GM23248 (cell line): ENCODE measurements at places on chromosomes 5 and 9. TPM values are rescaled to one million over a fixed set of nuclear protein-coding genes. Genes with fewer than 3 reads are reported as not detected.

GRCh38 chr5:623531-623930 is 11.4 kb downstream of the CEP72 start:
- DNase-seq = no peak

GRCh38 chr5:142399891-142400290 is 75.1 kb upstream of the SPRY4 start:
- DNase-seq = peak; percentile 23

GRCh38 chr9:117265253-117265652 is 149.6 kb downstream of the ASTN2 start:
- no peak for DNase-seq

DNA sequence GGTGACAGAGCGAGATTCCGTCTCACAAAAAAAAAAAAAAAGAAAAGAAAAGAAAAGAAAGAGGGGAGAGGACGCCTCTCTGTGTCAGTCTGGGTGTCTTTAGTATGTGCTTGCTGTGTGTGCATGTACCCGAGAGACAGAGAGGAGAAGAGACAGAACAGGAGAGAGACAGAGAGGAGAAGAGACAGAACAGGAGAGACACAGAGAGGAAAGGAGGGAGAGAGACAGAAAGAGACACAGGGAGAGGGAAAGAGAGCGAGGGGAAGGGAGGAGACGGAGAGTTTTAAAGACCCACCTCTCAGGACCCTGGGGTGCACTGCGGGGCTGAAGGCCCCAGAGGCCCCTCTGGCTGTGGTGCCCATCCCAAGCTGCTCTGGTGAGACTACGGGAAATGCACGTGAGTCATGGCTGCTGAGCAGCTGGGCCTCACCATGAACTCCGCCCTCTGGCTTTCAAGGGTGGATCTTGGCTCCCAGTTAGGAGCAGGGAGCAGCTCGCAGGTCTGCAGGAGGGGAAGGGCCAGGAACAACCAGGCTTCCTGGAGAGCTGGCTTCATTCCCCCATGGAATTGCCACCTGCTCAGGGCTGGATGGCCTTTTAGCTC is 7.9 kb downstream of the SLC6A3 start:
- DNase-seq = peak; percentile 61

FAM200C gene
- 3.6 and 3.9 TPM in 2 replicates for polyA plus RNA-seq

NTNG2 gene
- 0.11 and 0.13 TPM in 2 replicates for polyA plus RNA-seq

IL9 gene
- not detected in 2 replicates for polyA plus RNA-seq

LURAP1L gene
- polyA plus RNA-seq = 25.5 and 26.8 TPM in 2 replicates

GRCh38 chr5:65461490-65461889 is 20.2 kb downstream of the ADAMTS6 start:
- DNase-seq = no peak

GRCh38 chr9:20319641-20320337 is 302.5 kb downstream of the MLLT3 start:
- DNase-seq = peak; percentile 78

F2RL1 gene
- 1.6 and 3.3 TPM in 2 replicates for polyA plus RNA-seq

DNA sequence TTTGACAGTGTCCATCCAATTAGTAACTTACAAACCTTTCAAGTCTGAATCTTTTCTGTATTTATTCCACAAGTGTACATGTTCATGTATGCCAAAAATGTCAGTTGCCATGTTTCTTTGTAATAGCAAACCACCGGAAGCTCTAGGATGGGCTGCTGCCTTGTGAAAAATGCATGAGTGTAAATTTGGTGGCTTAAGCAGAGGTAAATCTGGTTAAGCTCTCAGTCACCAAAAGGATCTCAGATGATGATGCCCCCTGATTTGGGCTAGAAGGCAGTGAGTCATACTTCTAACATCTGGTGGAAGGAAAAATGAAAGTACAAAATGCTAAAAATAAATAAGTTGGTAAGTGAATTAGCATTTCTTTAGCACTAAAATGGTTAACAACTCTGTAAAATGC is 567.5 kb downstream of the ELAVL2 start:
- DNase-seq = no peak

TNFSF8 gene
- polyA plus RNA-seq = not detected in 2 replicates

DNA sequence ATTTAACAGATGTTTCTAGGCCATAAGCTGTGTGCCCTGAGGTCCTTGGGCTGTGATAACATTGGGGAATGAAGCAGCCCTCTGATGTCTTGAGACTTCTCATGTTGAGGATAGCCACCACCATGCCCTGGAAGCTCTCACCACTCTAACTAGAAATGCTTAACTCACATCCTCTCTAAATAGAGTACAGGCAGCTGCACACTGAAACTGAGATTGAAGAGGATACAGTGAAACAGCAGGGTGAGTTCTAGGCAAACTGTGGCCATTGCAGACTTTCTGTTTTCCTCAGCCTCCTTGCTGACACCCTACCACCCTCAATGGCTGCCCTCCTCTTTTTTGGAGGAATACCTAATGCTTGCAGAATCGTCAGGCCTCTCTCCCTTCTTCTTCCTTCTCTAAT is 22.4 kb downstream of the UTP15 start:
- no peak for DNase-seq

DNA sequence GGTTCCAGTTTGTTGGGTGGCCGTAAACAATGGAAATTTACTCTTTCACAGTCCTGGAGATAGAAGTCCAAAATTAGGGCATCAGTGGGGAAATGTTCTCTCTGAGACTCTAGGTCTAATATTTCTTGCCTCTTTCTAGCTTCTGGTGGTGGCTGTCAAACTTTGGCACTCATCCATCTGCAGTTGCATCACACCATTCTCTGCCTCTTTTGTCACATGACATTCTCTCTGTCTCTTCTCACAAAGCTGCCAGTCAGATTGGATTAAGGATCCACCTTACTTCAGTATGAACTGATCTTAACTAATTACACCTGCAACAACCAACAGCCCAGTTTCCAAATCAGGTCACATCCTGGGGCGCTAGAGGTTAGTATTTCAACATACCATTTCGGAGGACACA is 222.9 kb upstream of the FTMT start:
- DNase-seq = no peak

DNA sequence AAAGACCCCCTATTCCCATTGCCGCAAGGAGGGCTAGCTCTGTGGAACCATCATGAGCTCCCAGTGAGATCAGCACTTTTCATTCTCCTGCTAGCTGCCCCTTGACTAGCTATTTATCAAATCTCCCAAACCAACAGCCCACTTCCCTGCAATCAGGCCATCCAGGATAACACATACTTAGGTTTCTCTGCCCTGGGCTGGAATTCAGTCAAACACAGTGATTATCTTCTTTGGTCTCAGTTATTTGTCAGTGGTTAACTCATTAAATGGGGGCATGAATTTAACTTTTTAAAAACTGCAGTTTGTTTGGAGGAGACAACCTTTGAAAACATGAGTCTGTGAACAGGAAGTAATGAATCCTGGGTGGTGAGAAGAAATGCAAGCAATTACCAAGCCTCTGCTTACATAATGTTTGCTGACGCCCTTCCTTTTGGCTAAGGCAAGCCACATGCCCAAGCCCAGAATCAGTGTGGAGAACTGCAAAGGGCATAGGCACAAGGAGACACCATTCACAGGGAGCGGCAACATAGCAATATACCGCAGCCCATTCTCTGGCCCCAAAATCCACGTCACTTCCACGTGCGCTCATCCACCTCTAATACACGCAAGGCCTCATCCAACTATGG is 275.0 kb downstream of the DRD1 start:
- DNase-seq = no peak

- no peak for DNase-seq
Observed at GRCh38 chr9:21974343-21974721, 19.9 kb downstream of the CDKN2A start.

GRCh38 chr5:168408561-168409305 is 77.5 kb upstream of the RARS1 start:
- no peak for DNase-seq

SLC1A1 gene
- 34.6 and 36.3 TPM in 2 replicates for polyA plus RNA-seq

DNA sequence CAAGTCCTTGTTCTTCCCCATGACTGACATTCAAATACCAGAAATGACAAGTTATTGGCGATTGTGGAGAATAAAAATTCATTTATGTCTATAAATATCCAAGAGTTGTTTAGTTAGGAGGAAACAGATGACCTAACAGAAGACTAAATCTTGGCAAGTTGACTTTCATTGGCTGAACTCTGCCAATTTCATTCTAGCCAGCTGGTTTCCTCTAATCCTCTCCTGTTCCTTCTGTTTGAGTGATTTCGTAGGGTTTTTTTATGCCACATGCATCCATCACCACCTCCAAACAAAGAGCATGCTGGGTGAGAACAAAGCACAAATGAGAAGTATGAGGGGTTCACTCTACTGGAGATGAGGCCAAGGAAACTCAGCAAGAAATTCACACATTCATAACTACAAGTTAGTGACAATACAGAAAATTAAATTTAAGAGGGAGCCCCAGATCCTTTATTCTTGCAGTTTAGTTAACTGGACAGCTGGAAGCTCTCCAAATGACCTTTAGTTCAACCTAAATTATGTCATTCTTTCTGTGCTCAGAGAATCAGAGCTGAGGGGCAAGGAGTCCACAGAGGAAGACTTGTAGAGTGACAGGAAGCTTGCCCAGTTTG is 932.0 kb downstream of the TLE4 start:
- DNase-seq = no peak

NTMT1 gene
- polyA plus RNA-seq = 115 TPM in 2 replicates
